ENCODE measurements at places on chromosomes 3 and 15. TPM values are rescaled to one million over a fixed set of nuclear protein-coding genes. Genes with fewer than 3 reads are reported as not detected.

Gene GJD2
- not detected for total RNA-seq

Gene POPDC2
- 2.1 TPM for total RNA-seq

Gene PAQR5
- total RNA-seq: 28.4 TPM

Gene MB21D2
- 4.6 TPM for total RNA-seq

Gene ETFA
- total RNA-seq: 67.3 TPM

Gene TRIM42
- total RNA-seq: not detected

GRCh38 chr3:27380433-27381357, 11.5 kb upstream of the NEK10 start:
- no peak overlapping the region for H3K27ac ChIP-seq
- no peaks in the 10 kb centered on the region for H3K4me1 ChIP-seq
- no peak overlapping the region for H3K4me3 ChIP-seq

DNA sequence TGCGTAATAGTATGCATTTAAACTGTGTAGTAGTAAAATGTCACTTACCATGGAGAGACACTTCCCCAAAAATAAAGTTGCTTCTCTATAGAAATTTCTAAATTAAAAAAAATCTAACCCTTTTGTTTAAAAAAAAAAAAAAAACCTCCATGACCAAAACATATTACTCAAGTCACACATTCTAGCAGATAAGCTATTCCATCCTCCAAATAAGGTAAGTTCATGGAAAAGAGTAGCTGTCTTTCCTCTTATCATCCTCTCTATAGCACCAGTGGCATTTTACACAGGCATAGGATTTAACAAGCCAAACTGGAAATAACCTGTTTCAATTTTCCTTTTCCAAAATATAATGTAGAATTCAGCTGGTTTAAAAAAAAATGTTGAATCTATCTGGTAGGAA, 57.4 kb downstream of the LRRFIP2 start:
- no peak overlapping the region for H3K27ac ChIP-seq
- H3K4me1 ChIP-seq: no peaks in the 10 kb centered on the region
- no peaks in the 10 kb centered on the region for H3K36me3 ChIP-seq
- H3K27me3 ChIP-seq: no peaks in the 10 kb centered on the region
- H3K4me3 ChIP-seq: no peak overlapping the region

GRCh38 chr3:33883951-33884561, 85.6 kb downstream of the PDCD6IP start:
- H3K36me3 ChIP-seq: no peaks in the 10 kb centered on the region
- peaks cover 5% of the 10 kb centered on the region for H3K4me1 ChIP-seq
- H3K27me3 ChIP-seq: no peaks in the 10 kb centered on the region
- H3K4me3 ChIP-seq: no peak overlapping the region
- H3K27ac ChIP-seq: no peak overlapping the region
- DNase-seq: no peak

DNA sequence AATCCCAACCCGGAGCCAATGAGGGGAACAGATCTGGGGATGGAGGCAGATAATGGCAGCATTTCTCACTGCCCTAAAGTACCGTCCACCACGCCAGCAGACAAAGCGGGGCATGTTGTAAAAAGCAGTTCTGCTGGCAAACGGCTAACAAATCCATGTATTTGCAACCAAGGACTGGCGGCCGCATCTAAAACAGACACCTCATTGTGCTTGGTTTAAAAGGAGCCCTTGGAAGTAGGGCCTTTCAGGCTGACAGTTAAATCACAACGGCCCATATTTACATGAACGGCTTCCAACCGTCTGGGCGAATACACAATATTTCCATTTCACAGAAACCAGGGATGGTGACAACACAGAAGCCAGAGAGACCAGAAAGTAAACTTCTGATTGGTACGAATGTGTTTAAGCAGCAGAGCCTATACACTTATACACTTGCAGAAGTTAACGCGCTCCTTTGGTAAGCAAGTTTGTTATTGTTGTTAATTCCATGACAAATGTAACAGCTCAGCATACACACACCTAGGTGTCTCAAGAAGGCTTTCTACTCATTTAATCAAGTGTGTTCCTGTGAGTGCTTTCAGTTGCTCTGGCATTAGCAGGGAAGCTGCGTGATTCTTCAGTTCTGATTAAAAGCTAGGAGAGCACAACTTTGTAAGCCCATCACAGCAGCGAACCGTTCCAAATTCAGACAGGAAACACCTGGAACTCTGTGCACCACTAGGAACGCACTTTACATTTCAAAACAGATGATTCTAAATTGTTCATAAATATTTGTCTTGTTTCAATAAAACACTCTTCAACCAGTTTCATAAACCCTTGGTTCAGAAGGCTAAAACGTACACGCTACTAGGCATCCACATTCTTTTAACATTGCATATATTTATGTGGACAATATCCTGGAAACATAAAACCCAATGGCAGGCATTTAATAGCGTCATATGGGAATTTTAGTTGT, 112.9 kb downstream of the PDZRN3 start:
- no peak overlapping the region for H3K4me3 ChIP-seq
- no peaks in the 10 kb centered on the region for H3K27me3 ChIP-seq
- no peak for DNase-seq
- no peak overlapping the region for H3K27ac ChIP-seq

All from upper lobe of left lung (tissue), 6 donors.